ENCODE measurements at places on chromosomes 13 and 19. TPM values are rescaled to one million over a fixed set of nuclear protein-coding genes. Genes with fewer than 3 reads are reported as not detected.

PRODH2 gene
- not detected for total RNA-seq

- peak; percentile 85 for DNase-seq
Measured at GRCh38 chr19:46821512-46822409, 28.9 kb downstream of the AP2S1 start.

DNA sequence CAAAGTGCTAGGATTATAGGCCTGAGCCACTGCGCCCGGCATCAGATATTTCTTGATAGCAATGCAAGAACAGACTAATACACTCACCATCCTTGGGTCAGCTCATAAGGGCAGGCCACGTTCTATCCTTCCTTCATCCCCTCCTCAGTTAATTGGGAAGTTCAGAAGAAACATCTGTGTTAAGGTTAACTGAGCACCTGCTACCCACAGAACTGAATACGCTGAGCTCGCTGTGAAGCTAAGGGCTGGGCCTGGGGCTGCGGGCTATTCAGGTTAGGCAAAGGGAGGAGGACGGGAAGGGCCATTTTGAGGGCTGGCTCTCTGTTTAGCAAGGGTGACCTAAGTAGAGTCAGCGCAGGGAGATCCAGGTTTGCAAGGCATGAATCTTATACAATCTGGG is 43.0 kb upstream of the UQCRFS1 start:
- DNase-seq = no peak

GRCh38 chr19:3284759-3285646 is 60.5 kb downstream of the CELF5 start:
- peak; percentile 85 for DNase-seq

DNA sequence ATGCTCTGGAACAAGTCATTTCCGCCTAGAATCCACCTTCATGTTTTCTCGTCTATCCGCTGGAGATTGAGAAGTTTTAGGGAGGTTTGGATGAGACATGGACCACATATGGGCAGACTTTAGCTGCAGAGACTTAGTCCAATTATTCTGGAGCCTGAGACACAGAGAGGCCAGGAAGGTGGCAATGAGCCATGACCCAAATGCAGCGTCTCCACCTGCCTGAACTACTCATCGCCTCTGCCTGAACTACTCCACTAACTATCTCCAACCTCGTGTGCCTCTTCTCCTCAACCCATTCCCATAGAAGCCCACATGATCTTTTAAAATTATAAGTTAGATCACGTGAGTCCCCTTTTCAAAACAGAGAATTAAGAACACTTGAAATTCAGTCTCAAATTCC is 5.6 kb downstream of the PLEKHA4 start:
- DNase-seq = no peak

- peak; percentile 79 for DNase-seq
Measured at GRCh38 chr19:35545855-35546381, 492 bp downstream of the TMEM147 start.

GRCh38 chr13:55583953-55584593 is 1556.6 kb upstream of the PRR20A start:
- no peak for DNase-seq

DNA sequence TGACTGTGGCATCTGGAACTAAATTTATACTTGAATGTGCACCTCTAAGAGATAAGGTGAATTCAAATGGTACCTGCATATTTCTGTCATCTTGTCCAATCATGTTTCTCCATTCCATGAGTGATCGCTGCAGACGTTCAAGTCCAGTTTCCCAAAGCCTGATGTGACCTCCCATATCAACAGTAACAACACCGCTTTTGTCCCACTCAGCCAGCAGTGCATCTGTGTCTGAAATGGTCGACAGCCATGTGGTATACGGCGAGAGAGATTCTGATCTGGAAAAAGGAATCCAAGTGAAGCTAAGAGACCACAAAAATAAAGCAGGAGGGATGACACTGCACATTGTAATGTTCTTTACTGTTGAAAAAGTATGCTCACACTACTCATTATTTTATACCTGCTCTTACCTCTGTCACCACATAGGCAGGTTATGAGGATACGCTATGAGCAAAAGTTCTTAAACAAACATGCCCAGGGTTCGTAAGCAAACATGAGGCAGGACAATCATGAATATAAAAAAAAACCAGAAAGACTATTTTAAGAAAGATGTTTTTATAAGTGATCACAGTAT is 213.6 kb downstream of the RGCC start:
- no peak for DNase-seq

DNA sequence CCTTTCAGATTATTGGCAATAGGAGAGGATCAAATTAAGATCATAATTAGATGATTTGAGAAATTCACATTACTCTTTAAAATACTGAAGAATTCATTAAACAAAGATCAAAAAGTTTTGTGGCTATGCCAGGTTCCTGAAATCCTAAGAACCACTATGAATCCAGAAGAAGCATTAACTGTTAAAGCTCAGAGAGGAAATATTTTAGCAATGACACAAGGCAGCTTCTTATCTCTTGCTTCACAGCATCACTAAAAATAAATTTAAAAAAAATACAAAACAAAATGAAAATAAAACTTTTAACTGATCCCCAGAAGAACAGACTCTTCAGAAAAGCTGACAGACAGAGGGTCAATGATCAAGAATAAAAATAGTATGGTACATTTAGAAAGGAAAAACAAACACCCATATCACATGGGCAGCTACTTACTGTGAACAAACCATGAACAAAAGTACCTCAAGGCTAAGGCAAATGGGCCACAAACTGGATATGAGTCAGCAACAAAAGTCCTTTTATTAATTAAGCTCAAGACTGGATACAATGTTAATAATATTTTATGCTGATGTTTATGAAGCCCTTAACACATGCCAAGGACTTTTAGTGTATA is 19.6 kb downstream of the RNF6 start:
- no peak for DNase-seq

GRCh38 chr13:58300224-58300623 is 668.7 kb downstream of the PCDH17 start:
- no peak for DNase-seq
